ENCODE measurements at places on chromosomes 5 and 9.

DNA sequence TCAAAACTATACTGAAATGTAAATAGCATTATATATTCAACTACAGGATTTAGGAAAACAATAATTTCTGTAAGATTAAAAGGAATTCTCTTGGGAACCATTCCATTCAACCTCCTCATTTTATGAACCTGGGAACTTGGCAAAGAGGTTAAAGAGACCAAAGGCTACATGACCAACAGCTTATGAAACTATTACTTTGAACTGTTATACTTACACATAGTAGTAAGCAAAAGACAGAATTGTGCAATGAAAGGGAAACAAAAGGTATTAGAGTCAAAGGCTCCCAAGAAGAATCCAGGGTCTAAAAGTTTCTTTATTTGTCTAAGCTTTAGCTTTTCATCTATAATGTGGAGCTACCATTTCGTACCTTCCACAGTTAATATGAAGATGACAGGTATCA lies 7.2 kb downstream of the C9orf72 start:
- DNase-seq: no peak

DNA sequence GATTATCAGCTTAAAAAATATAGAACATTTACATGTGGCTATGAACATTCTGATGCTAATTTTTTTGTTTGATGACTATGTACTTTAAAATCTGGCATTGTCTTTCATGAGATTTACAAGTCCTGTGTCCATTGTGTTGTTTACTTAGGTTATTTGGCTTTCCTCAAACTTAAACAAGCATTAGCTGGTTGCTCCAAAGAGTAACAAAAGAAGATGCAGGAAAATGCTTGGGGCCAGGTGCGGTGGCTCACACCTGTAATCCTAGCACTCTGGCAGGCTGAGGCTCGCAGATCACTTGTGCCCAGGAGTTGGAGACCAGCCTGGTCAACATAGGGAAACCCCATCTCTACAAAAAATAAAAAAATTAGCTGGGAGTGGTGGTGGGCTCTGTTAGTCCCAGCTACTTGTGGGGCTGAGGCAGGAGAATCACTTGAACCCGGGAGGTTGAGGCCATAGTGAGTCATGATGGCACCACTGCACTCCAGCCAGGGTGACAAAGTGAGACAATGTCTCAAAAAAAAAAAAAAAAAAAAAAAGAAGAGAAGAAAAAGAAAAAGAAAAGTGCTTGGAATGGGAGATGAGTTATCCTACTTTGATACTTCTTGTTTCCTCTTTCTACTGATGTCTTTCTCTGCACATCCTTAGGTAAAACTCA lies 39.7 kb downstream of the PAM start:
- DNase-seq: no peak

GRCh38 chr9:37293664-37294524 lies 128.6 kb upstream of the GRHPR start:
- DNase-seq: no peak

DNA sequence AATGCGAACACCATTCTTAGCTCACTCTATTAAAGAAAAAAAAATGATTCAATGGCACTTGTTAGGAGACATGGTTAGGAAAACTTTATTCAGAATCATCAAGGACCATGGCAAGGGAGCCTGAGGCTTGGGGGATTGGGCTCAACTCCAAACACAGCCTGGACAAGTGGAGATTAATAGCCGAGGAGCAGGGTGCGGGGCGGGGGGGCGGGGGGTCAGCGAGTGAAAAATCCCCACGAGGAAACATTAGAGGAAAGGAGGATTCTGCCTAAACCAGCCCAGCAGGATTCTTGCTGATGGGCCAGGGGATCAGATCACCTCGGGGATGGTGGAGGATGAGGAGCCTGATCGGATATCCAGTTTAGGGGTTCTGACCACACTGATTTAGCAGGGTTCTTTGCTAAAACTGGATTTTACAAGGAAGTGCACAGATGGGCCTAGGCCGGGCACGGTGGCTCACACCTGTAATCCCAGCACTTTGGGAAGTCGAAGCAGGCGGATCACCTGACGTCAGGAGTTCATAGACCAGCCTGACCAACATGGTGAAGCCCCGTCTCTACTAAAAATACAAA lies 24.4 kb upstream of the FIBCD1 start:
- DNase-seq: no peak

- no peak for DNase-seq
Measured at GRCh38 chr9:106321394-106322180, 541.4 kb upstream of the ZNF462 start.

DNA sequence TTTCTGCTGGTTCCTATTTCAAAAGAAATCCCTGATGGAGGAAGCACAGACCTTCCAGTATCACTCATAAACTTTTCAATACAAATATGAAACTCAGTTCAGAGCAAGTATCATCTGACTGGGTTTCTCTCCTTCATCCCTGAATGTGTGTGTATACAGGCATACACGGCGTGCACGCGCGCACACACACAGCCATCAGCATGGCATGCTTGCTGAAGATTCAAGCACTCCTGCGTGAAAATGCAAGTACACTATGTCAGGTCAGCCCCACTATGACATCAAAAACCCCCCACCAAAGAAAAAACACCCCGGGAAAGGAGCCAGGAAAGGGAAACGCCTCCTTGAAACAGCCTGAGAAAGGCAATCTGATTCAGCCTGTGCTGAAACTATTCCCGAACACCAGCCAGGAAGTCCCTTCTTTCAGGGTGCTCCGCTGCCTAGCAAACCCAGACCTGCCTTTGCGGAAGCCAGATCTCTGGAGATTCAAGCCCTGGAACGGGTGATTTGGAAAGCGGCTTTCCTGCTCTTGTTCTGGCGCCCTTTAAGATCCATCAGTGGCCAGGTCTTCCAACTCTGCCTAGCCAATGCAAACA lies 831 bp downstream of the KLHL3 start:
- no peak for DNase-seq

DNA sequence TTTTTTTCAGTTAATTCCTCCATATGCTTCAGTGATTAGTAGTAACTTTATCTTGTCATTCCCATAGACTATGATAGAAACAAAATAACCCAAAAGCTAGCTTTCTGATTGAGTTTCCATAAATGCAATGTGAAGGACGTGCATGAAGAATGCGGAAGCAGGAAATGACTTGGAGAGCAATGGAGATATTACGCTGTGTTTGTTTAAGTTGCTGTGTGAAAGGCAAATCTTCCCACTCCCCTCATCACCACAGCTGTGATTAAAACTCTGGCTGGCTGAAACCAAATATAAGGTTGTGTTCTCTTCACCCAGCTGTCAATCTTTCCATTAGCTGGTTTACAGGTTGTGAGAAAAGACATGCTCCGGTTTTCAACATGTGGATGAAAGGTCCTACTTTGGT lies 83.9 kb downstream of the NR2F1-AS1 start:
- no peak for DNase-seq

GRCh38 chr5:135934939-135935338 lies 19.8 kb downstream of the LECT2 start:
- DNase-seq: no peak

DNA sequence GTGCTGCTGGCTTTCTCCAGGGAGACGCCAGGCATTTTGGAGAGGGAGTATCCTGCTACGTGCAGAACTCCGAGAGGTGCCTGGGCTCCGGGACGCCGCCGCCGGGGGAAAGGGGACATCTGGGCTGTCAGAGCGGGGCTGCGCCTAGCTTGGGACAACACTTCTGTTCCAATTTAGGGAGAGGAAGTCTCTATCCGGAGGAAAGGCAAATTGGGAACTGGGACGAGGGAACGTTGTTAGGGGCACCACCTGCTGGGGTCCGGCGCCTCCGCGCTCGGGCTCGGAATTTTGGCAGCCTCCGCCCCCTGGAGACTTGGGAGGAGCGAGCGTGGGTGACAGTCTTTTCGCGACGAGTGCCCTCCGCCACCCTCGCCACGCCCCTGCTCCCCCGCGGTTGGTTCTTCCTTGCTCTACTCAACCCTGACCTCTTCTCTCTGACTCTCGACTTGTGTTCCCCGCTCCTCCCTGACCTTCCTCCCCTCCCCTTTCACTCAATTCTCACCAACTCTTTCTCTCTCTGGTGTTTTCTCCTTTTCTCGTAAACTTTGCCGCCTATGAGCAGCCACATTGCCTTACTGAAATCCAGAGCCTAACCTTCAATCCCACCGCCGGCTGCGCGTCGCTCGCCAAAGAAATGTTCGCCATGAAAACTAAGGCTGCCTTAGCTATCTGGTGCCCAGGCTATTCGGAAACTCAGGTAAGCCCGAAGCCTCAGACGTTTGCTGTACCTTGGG lies 1.6 kb downstream of the TSLP start:
- DNase-seq: peak; percentile 62

- DNase-seq: no peak
Measured at GRCh38 chr9:72883875-72884274, 69.0 kb downstream of the ALDH1A1 start.

DNA sequence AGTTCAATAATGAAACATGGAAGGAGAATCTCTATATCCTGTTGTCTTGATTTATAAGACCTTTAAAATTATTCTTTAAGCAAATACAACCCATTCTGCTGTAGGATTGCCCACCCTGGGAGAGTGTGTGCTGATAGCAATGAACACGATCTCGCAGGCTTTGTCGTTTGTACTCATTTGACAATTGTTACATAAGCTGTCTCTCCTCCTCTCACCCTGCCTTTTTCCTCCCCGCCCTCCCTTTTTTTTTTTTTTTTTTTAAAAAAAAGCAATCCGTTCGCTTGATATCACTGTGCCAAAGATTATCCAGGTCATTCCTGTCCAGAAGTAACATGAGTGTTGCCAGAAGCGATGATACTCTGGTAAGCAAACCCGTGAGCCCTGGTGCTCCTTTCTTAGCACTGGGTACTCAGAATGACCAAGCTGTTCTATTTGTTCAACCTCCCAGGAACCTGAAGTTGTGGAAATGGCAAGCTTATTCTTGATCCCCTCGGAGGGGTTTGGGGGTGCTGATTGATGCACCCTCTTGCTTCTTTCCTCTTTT lies 82.7 kb upstream of the CTSL start:
- DNase-seq: no peak

GRCh38 chr9:36868586-36869282 lies 165.3 kb downstream of the PAX5 start:
- no peak for DNase-seq

DNA sequence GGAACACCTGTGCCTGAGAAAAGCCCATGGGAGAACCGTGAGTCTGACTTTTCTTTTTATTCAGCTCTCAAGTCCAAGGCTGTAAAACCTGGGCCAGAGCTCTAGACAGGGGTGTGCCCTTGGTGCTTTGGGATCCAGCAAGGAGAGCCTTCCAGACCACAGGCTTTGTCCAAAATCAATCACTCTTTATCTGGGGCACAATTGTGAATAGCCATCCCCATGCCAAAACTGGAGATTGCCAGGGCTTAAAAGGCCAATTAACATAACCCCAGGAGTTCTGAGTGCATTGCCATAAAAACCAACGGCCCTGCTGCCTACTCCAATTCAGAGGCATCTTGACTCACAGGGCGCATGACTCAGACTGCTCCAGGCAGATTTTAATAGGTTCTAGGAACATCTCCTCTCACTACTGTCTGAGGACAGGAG lies 391.8 kb downstream of the ARHGEF28 start:
- DNase-seq: no peak

DNA sequence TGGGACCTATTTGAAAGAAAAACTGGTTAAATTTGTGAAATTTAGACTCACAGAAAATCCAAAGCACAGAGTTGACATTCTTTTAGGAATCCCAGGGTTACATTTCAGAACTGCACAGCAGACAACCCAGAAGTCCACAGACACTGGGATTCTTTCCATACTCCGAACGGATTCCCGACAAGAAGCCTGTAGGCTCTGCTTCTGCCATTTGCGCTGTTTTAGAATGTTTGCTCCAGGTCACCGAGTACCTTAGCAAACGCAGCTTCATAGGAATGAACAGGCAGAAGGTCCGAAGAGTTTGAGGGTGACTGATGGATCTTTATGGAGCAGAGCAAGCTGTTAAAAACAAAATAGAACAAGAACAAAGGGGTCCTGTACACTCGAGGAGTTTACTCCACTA lies 84.5 kb upstream of the NFIB start:
- DNase-seq: no peak

GRCh38 chr5:181223729-181224389 lies 778 bp downstream of the TRIM41 start:
- DNase-seq: peak; percentile 54

DNA sequence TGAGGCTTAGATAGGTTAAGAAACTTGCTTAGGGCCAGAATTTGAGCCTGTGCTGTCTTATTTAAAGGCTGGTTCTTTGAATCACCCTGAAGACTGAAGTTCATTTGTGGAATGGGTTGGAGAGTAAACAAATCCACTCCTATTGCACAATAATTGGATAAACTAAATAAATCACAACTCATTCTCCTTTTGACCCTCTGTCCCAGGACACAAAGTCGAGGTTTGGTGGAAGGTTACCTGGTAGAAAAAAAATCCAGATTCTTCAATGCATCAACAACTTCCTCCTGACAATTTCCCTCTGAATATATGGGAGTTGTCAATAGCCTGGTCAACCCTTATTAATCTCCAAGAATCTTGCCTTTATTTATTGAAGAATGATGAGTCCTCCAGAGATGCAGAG lies 28.9 kb downstream of the TBC1D2 start:
- DNase-seq: no peak

DNA sequence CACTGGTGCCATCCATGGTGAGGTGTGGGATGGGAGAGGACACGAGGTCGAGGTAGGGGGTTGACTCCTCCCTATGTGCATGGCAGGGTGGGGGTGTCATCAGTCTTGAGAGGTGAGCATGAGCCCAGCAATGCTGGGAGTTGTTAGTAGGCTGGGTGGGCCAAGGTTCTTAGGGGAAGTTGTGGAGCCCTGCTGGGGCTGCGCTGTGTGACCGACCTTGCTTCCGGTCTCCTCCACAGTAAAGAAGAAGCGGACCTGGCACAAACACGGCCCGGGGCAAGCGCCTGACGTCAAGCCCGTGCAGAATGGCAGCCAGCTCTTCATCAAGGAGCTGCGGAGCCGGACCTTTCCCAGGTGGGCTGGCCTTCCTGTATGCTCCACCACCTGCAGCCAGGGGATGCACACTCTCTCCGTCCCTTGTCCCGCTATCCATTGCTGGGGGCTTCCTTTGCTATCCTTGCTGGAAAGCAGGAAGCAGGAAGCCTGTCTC lies 59.8 kb downstream of the PHF2 start:
- no peak for DNase-seq

GRCh38 chr9:117677572-117677971 lies 26.6 kb upstream of the TLR4 start:
- DNase-seq: no peak

DNA sequence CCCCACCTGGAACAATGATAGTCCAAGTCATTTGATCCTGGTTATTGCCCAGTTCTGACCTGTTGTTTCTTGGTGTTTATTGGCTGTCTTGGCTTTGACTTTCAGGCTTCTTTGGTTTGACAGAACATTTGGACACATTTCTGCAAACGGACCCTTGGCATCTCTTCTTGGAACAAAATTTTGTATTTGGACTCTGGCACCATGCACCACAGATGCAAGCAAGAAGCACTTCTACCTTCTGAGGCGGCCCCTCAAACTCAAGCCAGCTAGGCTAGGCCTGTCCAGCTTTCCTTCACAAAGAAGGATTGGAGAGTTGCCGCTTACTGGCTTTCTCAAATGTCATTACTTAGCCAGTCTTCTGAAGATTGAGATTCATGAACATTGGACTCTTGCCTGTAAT lies 23.1 kb upstream of the FGF10 start:
- no peak for DNase-seq

GRCh38 chr5:101520417-101520816 lies 617.3 kb upstream of the ST8SIA4 start:
- no peak for DNase-seq

GRCh38 chr9:108687006-108687987 lies 168.5 kb downstream of the ACTL7B start:
- DNase-seq: no peak

GRCh38 chr5:120293796-120294195 lies 170.3 kb upstream of the PRR16 start:
- no peak for DNase-seq
